Caki2 (cell line): ENCODE measurements at places on chromosomes 2 and 18.
A peak's percentile ranks its signal among the peaks of the same experiment; 100 is the strongest.

DNA sequence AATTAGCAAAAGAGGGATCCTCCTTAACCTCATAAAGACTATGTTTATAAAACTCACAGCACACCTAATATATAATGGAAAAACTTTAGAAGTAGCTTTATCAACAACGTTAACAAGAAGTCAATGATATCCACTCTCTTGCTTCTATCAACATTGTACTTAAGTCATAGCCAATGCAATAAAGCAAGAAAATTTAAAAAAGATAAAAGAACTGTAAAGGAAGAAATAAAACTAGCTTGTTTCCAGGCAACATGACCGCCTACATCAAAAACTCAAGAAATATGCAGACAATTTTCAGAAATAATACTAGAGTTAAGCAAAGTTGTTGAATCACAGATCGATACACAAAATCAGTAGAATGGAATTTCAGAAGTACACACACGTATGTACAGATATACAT lies 375.5 kb upstream of the SPRED2 start:
- no peak for DNase-seq

DNA sequence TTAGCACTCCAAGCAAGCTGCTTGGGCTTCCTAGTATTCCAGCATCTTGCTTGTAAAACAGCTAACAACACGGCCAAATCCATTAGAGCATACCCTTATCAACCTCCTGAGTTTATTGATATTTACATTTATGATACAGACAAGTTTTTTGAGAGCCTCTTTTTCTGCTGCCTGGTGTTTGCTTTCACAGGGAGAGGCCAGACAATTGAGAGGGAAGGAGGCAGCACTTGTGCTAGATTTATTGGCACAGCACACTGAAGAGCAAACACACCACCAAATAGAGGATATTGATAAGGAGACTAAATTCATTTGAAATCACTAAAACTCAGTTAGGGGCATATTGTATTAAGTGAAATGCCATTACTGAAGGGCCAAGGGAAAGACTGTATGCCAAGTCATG lies 1142.3 kb upstream of the FANCL start:
- DNase-seq, result no peak

DNA sequence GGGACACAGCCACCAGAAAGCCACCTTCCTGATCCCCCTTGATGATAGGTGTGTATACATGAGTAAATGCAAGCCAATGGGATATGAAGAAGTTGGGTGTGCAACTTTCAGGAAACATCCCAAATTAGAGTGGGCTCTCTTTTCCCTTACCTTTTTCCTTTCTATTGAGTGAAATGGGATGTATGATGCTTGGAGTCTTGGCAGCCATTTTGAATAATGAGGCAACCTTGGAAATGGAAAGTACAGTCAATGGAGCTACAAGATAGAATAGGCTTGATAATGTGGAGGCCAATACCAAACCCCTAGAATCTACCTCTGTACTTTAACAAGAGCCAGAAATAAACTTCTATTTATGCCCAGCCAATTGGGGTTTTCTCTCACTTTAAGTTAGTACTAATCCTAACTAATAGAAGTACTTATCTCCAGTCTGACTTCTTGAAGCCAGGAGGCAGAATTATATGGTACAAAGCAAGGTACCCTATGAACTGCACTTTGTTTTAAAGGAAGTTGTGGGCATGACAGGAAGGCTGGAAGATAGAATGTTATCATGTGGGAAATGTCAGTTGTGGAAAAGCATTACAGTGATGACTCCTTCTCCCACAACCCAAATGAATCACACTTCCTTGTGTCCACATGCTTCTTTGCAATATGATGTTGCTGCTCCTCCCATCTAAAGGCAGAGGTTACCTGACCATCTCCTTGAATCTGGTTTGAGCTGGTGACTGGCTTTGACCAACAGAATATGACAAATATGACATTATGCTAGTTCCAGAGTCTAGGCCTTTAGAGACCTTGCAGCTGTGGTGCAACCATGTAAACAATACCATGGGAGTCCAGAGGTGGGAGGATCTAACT lies 12.9 kb upstream of the NABP1 start:
- no peak for DNase-seq

- no peak for DNase-seq
These were observed 9.2 kb downstream of the OXER1 start for GRCh38 chr2:42754776-42755140.

GRCh38 chr18:11891737-11892136 lies 16.4 kb downstream of the MPPE1 start:
- DNase-seq, result no peak

GRCh38 chr2:28325173-28325566 lies 67.5 kb upstream of the FOSL2 start:
- no peak for DNase-seq

- DNase-seq, result no peak
These were observed 203.8 kb downstream of the PLCL1 start for GRCh38 chr2:198008230-198008629.

GRCh38 chr2:23404426-23404825 lies 19.4 kb downstream of the KLHL29 start:
- peak; percentile 34 for DNase-seq

- peak; percentile 21 for DNase-seq
These were observed 1.5 kb downstream of the IER3IP1 start for GRCh38 chr18:47174545-47175116.

DNA sequence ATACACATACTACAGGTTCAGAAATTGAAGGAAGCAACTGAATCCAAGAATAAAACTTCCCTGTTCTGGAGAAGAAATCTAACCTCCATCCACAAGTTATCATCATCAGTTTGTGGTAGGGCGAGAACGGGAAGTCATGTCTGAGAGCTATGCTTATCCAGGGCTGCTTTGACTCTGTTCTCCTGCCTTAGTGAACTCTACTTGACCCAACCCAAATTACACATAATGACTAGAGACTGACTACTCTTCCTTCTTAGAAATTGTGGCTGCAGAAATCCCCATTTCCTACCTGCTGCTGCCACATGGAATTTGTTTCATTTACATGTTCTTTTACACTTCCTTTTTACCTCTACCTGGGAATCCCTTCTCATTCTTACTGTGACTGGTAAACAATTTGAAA lies 1102.6 kb upstream of the PIK3C3 start:
- no peak for DNase-seq

- no peak for DNase-seq
These were observed 1.5 kb downstream of the DNAJB2 start for GRCh38 chr2:219280651-219281050.

DNA sequence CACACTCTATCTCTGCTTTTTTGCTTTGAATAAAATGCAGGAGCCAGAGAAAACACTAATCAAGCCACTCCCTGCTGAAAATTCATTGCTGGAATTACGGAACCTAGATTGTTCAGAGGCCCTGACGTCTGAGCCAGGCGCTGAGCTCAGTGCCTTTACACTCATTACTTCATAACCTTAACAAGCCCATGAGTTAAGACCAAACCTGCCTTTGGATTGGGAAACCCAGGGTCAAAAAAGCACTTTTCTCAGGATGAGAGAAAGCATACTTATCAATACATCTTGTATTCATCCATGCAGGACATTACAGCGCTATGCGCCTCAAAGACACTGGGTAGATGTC lies 762 bp downstream of the INO80C start:
- DNase-seq, result no peak

GRCh38 chr2:200604571-200605255 lies 18.9 kb downstream of the AOX1 start:
- no peak for DNase-seq

- no peak for DNase-seq
These were observed 75.7 kb downstream of the RBMS1 start for GRCh38 chr2:160417745-160418397.

GRCh38 chr18:7955175-7955574 lies 388.1 kb downstream of the PTPRM start:
- DNase-seq, result no peak

DNA sequence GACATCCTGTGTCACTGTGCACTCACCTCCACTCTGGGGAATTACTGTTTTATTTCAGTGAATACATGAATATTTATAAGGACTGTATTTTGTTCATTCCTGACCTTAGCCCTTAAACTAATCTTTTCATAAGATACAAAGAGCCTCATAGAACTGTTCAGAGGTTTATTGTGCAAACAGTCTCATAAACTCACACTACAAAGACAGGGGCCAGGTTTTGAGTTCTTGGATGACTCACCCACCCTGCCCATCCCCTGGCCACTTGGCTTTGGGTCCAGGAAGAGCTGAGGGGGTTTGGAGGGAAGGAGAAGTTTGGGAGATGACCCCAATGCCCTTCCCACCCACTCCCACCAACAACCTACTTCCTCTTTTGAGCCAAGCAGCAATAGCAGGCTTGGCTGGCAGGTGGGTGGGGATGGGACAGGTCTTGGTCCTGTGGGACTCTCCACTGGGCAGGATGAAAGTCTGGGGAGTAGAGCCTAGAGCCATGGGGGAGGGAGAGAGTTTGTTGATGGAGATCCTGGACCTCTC lies 43.1 kb upstream of the IL1R2 start:
- no peak for DNase-seq

- DNase-seq, result no peak
These were observed 5.0 kb upstream of the NTSR2 start for GRCh38 chr2:11674983-11675382.

- DNase-seq, result no peak
These were observed 11.8 kb downstream of the GCFC2 start for GRCh38 chr2:75698918-75699317.

GRCh38 chr2:121345887-121346286 lies 60.9 kb upstream of the TFCP2L1 start:
- DNase-seq, result no peak

DNA sequence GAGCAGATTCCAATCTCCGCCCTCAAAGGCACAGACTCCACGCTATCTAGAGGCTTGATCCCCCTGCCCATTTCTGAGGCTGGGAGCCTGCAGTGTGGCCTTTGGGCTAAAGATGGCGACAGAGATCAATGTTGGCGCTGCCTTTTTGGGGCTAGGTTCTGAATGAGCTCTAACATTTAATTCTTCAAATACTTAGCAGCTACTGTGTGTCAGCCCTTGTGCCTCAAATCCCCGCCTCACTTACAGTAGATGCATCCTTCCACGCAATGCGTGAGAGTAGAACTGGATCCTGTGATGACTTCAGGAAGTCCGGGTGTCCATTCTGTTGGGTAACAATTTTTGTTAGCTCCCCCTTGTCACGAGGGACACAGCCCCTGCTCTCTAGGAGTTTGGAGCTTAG lies 12.4 kb downstream of the IL1F10 start:
- DNase-seq, result peak; percentile 56

GRCh38 chr2:226772389-226773179 lies 27.0 kb downstream of the IRS1 start:
- no peak for DNase-seq

- DNase-seq, result no peak
These were observed 1752.4 kb upstream of the CELF4 start for GRCh38 chr18:39318008-39318407.

DNA sequence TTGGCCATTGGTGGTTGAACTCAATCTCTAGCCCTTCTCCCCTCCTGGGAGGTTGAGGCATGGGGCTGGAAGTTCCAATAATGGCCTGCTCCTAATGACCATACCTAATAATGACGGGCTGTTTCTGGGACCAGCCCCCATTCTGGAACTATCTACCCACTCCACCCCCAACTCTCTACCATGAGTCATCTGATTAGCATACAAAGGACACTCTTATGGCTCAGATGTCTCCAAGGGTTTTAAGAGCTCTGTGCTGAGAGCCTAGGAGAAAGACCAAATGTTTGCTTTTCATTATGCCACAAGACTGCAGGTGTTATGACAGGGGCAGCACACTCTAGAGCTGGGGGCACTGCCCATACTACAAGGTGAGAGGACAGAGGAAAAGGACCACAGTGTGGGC lies 137.0 kb upstream of the NCKAP5 start:
- DNase-seq, result no peak

DNA sequence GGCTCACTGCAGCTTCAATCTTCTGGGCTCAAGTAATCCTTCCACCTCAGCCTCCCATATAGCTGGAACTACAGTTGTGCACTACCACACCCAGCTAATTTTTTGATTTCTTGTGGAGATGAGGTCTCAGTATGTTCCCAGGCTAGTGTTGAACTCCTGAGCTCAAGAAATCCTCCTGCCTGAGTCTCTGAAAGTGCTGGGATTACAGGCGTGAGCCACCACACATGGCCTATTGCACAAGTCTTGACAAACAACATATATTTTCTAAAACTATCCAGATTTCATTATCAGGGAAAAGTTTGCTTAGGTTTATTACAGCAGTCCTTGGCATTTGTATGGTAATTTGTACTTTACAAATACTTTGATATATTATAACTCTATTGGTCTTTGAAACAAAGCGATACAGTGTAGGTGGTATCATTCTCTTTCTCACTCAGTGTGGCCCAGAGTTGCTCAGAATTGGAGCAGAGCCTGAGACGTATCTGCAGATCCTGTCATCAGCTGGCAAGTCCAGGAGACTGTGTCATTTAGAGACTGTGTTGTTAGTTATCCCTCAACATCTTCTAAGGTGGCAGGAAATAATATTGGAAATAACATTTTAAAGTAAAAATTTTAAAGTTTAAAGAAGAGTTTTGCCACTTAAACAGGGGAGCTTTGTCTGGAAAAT lies 41.4 kb downstream of the PDK1 start:
- no peak for DNase-seq

- DNase-seq, result peak; percentile 49
These were observed 555.2 kb downstream of the DCDC2C start for GRCh38 chr2:4258563-4258962.

- DNase-seq, result no peak
These were observed 679.1 kb upstream of the CDH2 start for GRCh38 chr18:28855989-28856388.

DNA sequence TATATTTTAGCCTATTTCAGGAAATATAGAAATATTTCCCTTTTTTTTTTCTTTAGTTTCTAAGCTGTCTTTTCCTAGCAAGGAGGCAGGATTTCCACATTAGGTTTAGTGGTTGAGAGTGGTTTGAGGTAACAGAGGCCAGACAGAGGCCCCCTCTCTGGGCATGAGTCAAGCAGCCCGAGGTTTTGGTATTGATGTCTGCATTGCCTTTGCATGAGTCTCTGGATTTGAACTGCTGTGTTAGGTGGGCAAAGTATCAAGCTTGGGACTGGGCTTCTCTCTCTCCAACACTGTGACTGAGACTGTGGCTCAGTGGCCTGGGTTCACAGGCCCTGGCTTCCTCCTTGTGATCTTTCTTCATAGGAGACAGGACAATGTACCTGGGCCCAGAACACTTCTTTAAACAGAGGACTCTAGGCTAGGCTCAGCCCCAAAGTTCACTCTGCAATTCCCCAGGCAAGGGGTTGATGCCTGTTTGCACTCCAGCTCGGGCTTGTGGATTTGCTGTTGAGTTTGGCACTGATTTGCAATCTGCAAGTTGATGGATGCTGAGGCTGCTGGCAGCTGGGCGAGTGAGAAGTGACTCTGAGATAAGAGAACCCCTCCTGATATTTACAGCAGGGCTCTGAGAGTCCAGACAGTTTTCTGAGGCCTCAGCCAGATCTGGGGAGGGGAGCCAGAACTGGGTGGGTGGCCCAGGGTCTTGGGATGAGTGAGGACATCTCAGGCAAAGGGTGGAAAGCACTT lies 271.2 kb downstream of the EN1 start:
- no peak for DNase-seq

DNA sequence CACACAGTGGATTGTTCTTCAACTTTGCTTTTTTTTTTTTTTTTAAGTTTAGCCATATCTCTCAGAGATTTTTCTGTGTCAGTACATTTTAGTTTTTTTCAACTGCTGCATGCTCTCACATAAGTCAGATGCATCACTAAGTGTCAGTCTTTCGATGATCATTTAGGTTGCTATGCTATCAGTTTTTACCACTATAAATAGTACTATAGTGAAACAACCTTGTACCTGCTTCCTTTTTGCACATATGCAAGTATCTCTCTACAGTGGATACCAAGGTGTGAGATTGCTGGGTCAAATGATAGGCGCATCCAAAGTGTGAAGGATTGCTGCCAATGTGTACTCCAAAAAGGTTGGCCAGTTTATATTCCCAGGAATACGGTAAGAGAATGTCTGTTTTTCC lies 33.5 kb upstream of the MAP4K3 start:
- DNase-seq, result no peak

GRCh38 chr18:45127405-45127804 lies 446.7 kb downstream of the SETBP1 start:
- DNase-seq, result no peak
